CD4-positive, alpha-beta T cell treated with Interleukin-17A for 1 hour (primary cell): ENCODE measurements at places on chromosomes 5 and 9.

- peak; percentile 49 for DNase-seq
These were observed 20.9 kb upstream of the ADAM19 start for GRCh38 chr5:157596487-157596886.

DNA sequence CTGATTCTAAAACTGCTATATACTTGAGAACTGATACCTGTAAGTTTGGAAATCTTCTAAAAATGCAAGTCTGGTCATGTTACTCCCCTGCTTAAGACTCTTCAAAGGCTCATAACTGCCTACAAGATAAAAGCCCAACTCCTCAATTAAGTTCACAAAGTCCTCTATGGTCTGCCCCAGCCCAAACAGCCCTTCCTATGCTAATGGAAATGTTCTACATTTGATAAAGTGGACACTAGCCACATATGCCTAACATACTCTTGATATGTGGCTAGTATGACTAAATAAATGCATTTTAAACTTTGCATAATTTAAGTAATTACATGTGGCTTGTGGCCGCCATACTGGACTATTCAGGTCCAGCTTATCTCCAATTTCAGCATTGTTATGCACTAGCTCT is 204.5 kb downstream of the AP3B1 start:
- no peak for DNase-seq

- no peak for DNase-seq
These were observed 24.2 kb downstream of the HMCN2 start for GRCh38 chr9:130289711-130290241.

GRCh38 chr9:132776891-132777290 is 101.2 kb downstream of the AK8 start:
- DNase-seq: no peak

GRCh38 chr5:168014433-168015123 is 276.9 kb upstream of the WWC1 start:
- DNase-seq: no peak

DNA sequence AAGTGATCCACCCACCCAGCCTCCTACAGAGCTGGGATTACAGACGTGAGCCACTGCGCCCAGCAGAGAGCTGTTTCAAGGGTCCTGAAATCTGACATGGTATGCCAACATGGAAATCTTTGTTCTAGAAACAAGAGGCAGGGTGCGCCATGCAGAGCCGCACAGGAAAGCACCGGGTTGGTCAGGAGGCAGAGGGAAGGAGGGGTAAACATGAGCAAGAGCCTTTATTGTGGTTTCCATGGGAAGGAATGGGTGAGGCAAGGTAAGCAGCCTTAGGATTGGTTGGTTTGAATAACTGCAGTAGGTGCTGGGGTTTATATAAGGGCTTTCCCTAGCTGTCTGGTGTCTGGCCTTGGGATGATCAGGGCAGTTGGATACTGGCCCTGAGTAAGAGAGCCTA is 5.5 kb upstream of the EXOSC2 start:
- DNase-seq: peak; percentile 51

GRCh38 chr9:72333197-72333596 is 31.8 kb downstream of the ZFAND5 start:
- DNase-seq: no peak

- DNase-seq: no peak
These were observed 49.2 kb upstream of the SMIM32 start for GRCh38 chr5:136242136-136242535.

DNA sequence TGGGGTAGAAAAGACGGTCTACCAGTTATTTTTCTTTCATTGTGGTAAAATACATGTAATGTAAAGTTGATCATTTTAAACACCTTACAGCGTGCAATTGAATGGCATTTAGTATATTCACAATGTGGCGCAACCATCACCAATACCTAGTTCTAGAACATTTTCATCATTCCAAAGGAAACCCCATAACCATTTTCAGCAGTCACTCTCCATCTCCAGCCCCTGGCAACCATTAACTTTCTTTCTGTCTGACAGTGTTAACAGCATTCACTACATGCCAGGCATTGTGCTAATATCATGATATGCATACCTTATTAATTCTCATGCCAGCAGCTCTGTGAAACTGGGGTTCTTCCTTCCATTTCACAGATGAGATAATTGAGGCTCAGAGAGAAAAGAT is 32.0 kb downstream of the PTGS1 start:
- DNase-seq: no peak

DNA sequence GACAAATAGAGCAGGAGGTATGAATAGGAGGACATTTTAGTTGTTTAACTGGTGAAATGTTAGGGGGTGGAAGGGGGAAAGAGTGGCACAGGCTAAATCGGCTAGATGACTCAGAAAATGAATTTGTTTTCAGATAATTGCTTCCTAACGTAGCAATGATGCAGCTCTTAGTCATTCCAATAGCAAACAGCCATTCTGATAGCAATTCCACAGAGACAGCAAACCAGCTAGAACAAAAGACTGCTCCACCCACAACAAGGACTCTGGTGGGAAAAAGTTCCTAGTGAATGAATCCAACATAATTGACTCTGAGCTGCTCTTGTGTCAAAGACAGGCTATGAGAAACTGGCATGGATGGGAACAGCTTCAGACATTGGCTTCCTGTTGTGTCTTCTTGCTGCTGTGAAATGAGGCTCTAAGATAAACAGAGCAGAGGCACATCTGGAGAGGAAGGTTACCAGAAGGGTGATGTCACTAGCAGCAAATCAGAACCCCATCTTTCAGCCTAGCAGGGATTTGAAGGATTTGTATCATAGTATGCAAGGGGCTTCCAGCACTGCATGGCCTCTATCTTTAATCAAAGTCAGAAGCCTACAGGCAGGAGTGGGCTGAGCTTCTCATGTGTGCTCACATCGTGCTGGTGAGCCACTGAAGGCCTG is 28.1 kb upstream of the F2RL1 start:
- DNase-seq: peak; percentile 5

GRCh38 chr9:19690128-19690527 is 98.7 kb downstream of the SLC24A2 start:
- no peak for DNase-seq

DNA sequence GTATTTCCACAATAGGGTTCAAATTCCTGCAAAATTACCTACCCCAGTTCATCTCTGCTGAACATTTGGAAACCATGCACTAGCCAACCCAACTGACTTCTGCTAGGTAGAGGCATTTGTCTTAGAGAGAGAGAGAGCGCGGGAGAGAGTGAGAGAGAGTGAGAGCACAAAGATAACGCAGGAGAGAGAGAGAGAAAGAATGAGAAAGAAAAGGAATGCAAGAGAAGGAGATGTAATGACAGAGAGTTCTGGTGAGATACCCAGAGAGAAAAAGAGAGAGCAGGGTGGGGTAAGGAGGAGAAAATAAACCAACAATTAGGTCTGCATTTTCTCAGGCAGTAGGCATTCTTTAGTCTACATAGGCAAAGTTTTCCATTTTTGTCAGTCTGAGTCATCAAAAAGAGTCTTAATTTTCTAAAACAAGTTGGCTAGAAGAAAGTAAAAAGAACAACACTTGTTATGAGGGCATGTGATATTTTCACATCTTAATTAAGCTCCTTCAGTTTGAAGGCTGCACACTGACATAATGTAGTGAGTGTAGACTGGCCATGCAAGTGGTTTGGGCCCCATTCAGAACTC is 98.2 kb downstream of the MAP1B start:
- DNase-seq: no peak

GRCh38 chr5:131983244-131983771 is 28.1 kb downstream of the ACSL6 start:
- no peak for DNase-seq

- DNase-seq: no peak
These were observed 6.8 kb downstream of the PIP5KL1 start for GRCh38 chr9:127923771-127924170.

- no peak for DNase-seq
These were observed 13.4 kb upstream of the TXNDC8 start for GRCh38 chr9:110351009-110351467.

DNA sequence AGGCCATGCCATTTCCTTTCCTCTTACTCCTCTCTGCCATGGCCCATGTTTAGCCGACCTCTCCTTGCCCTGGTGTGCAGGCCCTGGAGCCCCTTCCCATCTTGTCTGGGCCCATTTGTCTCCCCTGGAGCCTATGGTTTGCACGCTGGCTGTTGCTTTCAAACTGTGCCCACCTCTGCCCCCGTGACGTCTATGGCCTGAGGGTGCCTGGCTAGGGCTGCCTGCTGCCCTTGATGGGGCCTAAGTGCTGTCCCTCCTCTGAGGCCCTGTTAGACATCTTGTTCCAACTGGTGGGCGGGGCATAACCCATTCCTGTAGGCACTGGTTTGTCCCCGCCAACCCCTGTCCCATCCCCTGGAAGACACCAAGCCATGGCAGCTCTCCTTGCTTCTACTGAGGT is 22.7 kb upstream of the ENHO start:
- DNase-seq: no peak

- no peak for DNase-seq
These were observed 108.5 kb upstream of the OTULINL start for GRCh38 chr5:14472986-14473567.
